DMS153 (cell line): ENCODE measurements at places on chromosomes 4 and X.

GRCh38 chr4:138406876-138407275 is 164.7 kb upstream of the SLC7A11 start:
- DNase-seq = no peak

DNA sequence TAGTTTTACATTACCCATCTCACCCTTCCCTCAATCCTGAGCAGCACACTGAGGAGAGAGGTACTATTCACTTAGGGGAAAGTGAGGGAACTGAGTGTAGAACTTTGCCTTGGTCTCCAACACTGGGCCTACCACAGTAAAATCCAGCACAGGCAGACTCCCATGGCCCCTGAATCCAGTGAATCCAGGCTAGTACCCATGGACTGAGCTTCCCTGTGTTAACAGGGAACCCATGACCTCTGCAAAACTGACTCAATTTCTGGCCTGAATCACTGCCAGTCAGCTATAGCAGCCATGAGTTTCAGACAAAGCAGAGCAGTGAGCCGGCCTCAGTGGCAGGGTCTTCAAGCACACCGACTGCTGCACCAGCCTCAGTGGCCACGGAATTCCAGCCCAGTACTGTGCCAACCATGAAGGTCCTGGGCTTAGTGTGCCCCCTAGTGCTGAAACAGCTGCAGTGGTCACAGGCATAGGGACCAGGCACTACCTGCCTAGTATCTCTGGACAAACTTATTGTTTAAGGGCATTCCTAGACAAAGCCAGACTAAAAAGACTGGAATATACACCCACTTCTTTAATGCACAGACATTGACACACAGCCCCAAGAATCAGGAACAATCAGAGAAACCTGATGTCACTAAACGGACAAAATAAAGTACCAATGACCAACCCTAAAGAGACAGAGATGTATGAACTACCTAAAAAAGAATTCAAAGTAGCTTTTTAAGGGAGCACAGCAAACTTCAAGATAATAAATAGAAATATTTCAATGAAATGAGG is 127.4 kb upstream of the RPL34 start:
- DNase-seq = no peak

DNA sequence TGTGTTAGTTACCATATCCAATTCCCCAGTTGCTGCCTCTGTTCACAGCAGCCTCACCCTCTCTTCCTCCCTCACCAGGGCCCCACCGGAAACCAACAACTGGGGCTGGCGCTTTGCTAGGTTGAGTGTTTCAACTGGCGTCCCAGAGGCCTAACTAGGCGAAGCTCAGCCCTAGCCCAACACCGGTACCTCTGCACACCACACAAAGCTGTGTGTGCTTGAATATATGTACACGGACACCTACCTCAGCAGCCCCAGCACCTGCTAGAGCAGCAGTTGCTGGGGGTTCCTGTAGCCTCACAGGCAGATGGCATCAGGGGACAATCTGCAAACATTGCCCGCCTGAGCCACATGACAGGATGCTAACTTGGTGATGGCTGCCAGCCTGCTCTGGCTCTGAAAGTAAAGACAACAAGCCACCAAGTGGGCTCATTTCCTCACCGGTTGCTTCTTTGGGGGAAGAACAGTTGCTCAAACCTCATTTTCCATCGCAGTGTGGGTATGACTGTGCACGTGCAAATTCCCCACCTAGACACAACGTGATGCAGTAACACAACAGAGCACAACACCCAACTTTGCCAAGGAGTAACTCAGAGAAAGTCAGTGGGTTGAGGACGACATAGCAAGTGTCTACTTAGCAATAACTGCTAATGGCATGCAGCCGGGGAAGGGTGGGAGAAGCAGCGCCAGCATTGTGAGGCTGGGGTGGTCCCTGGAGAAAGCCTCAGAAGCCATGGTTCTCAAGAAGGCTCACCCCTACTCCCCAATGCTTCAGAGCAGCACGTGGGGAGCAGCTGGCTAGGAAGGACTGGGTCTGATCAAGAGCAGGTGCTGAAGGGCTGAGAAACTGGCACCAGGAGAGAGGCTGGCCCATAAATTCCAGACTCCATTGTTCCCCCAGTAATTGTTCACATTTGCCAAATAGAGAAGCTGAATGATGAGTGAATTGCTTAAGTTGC is 139.5 kb downstream of the SH3KBP1 start:
- no peak for DNase-seq

GRCh38 chr4:124579896-124580295 is 132.6 kb downstream of the ANKRD50 start:
- DNase-seq = no peak

DNA sequence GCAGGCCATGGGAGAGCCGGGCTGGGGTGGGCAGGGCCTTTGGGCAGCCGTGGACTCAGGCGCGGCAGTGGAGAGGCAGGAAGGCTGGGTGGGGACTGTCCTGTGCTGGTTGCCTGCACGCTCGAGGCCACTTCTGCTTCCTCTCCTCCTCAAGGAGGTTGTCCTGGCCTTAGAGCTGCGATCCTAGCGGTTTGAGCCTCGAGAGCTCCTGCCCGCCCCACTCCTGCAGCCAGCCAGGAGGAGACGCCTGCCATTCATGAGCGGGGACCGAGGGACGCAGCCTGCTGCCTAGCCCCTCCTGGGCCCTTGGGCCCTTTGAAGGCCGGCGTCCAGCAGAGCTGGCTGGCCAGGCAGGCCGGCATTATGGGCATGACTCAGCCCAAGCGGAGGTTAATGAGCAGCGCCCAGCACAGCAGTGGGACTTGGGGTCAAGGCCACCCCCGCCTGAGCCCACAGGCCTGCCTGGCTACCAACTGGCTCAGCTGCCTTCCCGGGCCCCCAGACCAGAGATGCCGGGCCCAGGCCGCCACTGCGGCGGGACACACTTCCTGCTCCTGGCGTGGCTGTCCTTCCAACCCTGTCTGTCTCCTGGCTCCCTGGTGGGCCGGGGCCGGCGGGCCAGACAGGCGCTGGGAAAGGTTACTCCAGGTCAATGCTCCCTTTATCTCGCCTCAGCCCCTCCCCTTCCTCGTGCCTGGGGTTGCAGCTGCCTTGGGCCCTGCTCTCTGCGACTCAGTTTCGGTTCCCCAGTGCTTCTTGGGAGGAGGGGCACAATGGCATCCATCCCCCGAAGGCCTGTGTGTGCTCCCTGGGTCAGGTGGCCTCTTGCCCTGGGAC is 1.8 kb downstream of the ABCD1 start:
- peak; percentile 36 for DNase-seq

DNA sequence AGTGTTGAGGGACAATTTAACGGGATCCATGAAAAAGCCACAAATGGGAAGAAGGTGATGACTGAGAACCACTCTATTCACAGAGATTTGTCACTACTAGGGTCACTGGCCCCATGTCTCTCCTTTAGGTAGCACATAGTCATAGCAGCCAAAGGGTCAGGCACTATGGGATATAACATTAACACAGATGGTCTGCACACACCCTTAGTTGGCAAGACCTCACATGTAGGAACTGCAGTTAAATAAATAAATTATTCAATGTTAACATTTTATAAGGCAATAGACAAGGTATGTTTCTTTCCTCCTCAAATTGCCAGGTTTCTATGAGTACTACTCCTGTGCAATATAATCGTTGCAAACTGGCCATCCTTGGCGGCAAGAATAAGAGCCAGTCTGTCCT is 10.9 kb downstream of the RASGEF1B start:
- DNase-seq = no peak

GRCh38 chrX:45267007-45267406 is 66.3 kb upstream of the DIPK2B start:
- no peak for DNase-seq

GRCh38 chr4:187125062-187125461 is 401.4 kb upstream of the FAT1 start:
- no peak for DNase-seq

- DNase-seq = no peak
Measured at GRCh38 chr4:83473966-83474365, 10.9 kb downstream of the ABRAXAS1 start.

DNA sequence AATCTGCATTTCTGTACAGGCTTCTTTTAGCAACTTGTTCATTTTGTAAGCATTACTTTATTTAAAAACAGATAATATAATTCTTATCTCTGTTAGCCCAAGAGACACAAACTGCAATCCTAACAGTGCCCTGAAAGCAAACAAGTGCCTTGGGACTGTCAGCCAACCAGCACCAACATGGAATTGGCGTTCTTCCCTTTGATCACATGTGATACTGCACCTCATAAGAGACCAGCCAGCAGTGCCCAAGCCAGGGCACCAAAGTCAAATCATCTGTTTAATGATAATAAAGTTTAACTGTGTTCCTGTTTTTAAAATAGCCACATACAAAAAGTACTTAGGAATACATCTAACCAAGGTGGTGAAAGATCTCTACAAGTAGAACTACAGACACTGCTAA is 223.2 kb downstream of the PRDM5 start:
- DNase-seq = no peak

DNA sequence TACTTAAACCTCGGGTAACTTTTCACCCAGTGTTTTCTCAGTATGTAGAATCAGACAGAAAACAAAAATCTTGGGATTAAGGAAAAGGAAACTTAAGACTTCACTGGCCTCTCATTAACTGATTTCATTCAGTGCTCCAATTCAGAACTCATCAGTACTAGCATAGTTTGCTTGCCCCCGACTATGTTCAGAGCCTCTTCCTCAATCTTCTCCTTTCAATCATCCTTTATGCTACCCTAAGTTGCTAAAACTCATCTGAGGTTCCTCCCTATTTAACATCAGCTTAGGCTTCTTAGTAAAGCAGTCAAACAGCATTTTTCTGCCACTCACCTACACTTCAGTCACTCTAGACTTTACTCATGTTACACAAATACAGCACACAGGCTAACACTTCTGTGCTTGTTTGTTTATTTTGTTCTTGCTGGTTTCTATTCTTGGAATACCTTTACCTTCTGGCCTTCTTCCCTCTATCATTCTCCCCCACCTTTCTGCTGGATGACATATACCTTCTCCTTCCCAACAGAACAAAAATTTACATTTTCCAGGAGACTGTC is 163.0 kb upstream of the TLL1 start:
- DNase-seq = no peak

GRCh38 chr4:35250761-35251160 is 993.6 kb downstream of the ARAP2 start:
- no peak for DNase-seq

DNA sequence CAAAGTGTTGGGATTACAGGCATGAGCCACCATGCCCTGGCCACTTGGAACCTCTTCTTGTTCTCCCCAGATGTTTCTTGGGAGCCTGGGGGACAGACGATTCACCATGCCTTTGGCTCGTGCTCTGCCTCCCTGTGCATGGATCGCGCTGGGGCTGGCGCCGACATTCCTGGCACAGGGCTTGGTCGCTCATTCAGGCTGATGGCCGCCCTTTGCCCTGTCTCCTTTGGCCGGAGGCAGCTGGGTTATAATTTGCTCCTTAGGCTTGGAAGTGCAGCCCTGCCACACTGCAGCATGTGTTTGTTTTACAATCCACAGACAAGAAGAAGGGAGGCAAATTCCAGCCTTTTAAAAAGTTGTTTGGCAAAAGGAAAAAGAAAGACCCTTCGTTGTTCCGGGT is 115.3 kb downstream of the AASDH start:
- DNase-seq = no peak

DNA sequence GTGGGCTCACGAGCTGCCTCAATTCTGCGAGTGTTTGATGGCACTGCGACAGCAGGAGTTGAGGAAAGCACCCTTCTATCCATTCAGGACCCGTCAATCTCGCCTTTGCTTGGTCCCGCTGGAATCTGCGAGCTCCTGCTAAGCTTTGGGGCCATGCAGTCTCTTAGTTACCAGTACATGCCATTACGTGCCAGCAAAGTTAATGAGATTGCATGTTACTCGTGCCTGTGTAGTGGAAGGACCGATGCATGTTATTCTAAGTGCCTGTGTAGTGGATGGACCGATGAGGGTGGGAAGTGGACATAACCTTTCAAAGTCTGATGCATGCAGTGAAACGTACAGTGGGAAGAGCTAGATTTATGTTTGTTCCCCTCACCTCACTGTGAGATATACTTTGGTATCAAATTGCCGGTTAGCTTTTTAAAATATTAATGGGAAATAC is 569 bp downstream of the RPS3A start:
- DNase-seq = no peak

DNA sequence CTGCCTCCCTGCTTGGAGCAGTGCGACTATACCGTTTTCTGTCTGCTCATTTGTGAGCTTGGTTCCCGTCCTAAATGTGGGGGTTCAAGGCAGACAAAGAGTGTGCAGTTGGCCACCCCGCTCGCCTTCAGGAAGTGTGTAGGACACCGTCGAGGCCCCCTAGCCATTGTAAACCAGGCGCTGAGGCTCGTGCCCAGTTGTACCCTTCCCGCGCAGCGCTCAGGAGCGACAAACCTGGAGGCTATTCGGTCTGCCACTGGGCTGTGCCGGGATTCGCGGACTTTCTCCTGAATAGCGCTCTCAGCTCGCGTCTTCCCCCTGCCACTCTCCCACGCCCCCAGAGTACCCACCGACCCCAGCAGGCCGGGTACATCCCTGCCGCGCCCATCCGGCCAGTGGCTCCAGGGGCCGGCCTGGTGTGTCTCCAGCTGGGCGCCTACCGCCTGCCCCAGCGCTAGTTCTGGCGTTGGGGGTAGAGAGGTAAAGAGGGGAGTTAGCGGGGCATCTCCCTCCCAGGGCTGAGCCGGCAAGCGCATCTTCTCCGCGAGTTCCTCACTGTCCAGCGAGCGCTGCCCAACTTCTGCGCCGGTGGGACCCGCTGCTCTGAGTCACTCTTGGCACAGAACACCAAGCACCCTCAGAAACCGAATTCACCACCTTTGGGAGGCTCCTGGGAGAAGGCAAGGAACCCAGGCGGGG is 880 bp upstream of the LONRF3 start:
- no peak for DNase-seq

- no peak for DNase-seq
Measured at GRCh38 chrX:38618180-38618579, 56.8 kb downstream of the TSPAN7 start.

DNA sequence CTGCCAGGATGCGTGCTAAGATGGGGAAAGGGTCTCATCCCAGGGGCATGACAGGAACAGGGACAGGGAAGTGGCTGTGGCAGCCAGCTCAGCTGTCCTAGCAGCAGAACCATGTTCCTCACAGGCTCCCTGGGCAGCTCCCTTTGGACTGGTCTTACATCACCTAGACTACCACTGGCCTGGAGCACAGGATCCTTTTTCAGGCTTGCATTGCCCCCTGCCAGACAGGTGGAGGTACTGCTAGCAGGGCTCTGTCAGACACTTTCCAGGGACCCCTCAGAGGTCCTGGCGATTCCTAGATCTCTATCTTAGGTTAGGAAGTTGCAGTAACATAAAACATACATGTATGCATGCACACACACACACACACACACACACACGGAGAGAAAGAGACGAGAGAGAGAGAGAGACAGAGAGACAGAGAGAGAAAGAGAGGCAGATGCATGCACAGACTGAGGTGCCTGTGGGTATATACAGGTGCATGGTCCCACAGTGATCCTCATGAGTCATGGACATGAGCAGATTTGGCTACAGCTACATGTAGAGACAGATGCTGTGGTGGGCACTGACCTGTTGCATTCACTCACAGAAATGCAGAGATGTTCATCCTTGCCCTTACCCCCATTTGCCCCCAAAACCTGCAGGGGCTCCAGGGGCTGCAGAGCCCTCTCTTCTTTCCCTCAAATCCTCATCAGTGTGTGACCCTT is 63.6 kb downstream of the STARD8 start:
- DNase-seq = no peak
